GM13976 (cell line): ENCODE measurements at places on chromosomes 12 and 14.

DNA sequence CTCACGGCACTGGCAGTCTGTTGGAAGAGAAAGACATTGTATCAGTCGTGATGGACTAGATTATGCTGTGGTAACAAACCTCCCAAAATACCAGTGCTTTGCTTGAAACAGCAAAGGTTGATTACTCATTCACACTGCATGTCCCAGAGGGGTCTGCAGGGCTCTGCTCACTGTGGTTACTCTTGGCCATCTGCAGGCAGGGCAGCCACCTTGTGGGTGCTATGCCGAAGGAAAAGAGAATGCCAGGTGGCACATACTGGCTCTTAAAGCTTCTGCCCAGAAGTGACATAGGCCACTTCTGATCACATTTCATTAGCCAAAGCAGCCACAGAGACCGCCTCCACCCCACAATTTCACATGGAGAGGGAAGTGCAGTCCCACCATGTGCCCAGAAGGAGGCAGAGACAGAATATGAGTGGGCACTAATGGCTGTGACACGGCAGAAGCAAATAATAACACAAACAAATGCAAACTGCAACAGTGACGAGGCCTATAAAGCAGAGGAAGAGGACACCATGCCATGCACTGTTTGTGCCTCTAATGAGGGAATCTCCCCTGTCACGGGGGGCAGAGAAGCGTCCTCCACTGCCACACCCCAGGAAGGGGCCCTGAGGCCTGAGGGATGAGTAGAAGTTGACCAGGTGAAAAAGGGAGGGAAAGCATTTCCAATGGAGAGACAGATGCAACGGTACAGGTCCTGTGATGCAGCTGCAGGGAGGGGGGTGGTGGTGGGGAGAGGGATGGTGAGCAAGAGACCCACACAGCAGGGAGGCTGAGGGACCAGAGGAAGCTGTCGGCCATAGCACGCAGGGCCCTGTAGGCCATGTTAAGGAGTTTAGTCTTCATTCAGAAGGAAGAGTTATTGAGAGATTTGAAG lies 51.7 kb upstream of the KICS2 start:
- DNase-seq = peak; percentile 27

DNA sequence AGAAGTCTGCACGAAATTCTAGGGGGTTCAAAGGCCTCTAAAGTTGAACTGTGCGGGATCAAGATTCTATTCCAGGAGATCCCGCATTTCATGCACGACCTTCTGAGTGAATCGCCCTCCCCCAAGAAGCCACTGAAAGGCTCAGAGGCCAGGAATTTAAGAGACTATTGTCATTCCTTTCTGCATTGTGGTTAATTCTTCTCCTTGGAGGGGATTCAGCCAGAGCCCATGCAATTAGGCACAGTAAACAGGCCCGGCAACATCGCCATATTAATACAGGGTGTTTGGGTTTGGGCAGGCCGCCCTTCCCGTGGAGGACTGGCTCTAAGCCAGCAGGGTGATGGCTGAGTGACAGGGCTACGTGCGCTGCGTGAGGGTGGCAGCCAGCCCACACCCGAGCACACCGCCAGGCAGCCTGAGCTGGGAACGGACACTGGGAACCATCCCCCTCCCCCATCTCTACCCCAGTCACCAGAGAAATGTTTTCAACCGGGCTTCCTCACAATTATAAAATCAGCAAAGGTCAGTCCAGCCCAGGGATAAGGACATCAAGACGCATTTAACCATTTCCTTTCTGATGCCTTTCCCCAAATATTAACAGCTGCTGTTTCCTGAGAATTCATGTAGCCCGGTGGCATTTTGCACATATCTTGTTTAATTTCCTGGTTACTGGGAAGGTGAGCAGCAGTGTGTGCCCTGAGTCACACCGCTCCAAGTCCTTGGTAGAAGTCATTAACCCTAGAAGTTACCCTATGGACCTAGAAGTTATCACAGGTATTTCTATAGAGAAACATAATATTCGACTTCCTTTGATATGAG lies 12.5 kb downstream of the EGLN3 start:
- no peak for DNase-seq

DNA sequence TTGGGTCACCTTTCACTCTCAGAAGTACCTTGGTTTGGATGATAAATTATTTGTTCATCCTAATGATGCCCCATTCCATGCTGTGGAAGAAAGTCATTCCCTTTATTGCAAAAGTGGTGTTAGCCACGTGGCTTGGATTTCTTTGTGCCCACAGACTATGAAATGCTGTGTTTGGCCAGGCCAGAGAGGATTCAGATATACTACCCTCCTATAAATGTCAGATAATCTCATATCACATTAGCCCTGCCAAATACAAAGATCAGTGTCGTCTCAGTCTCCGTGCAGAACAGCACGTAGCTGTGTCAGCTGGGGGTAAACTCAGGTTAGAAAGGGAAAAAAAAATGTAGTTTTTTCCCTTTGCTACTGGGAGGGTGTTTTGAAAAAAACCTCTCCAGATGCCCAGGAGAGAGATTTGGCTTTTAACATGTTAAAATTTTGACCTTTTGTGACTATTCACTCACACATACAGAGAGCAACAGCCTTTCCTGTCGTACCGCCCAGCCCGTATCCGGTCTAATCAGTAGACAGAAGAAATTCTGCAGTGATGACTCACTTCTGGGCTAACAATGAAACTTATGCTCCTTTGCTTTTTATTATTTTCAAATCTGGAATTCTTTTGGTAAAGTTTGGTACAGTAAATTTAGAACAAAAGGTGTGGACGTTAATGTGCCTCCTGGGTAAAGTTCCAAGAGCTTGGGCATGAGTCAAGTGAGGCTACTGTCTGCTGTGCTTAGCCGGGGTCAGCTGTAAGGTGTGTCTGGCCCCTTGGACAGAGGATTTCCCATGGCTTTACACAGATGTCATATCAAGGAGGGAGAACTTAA lies 8.5 kb upstream of the PTPRB start:
- no peak for DNase-seq

DNA sequence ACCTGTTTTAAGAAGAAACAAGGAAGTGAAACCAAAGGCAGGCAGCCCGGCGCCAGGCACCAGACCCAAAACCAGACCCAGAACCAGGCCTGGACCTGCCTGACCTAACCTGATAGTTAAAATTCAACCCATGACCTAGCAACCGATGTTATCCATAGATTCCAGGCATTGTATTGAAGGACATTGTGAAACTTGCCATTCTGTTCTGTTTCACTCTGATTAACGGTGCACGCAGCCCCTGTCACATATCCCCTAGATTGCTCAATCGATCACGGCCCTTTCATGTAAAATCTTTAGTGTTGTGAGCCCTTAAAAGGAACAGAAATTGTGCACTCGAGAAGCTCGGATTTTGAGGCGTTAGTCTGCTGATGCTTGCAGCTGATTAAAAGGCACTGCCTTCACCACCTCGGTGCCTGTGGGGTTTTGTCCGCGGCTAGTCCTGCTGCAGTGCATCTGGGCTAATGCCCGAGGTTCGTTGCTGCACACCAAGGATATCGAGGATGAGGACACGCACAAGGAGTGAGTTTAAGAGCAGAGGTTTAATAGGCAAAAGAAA lies 262.5 kb upstream of the TMEM132C start:
- DNase-seq = no peak
